ENCODE measurements at places on chromosomes 5 and 9. TPM values are rescaled to one million over a fixed set of nuclear protein-coding genes. Genes with fewer than 3 reads are reported as not detected.

GRCh38 chr5:179333796-179334761, 11.2 kb downstream of the ADAMTS2 start:
- no peak overlapping the region for H3K4me3 ChIP-seq
- no peak overlapping the region for H3K27ac ChIP-seq
- peaks cover 9% of the 10 kb centered on the region for H3K27me3 ChIP-seq
- H3K4me1 ChIP-seq, result no peaks in the 10 kb centered on the region
- H3K36me3 ChIP-seq, result no peaks in the 10 kb centered on the region

DNA sequence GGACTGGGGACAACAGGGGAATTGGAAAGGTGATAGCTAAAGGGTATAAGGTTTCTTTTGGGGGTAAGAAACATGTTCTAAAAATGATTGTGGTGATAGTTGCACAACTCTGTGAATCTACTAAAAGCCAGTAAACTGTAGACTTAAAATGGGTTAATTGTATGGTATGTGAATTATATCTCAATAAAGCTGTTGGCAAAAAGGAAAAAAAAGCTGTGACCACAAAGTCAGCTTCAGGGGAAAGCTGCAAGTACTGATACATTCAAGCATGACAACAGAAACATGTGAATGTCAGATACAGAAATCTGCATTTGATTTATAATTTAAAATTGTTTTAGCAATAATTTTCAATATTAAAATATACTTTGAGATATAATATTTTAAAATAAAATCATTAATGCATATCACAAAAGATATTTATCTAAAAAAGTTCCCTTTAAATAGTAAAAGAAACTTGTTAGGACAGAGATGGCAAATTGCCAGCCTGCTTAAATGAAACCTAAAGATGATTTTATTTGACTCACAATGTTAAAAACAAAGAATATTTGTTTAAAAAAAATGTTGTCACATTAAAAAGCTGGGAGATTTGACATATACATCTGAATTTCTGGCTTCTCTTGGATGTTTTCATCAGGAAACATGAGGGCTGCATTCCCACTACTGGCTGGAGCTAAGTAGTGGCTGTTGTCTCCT, 66.0 kb downstream of the TBCA start:
- peaks cover 4% of the 10 kb centered on the region for H3K4me1 ChIP-seq
- no peak overlapping the region for H3K27ac ChIP-seq
- H3K36me3 ChIP-seq, result peaks cover 21% of the 10 kb centered on the region
- no peak overlapping the region for H3K4me3 ChIP-seq
- H3K27me3 ChIP-seq, result no peaks in the 10 kb centered on the region

DNA sequence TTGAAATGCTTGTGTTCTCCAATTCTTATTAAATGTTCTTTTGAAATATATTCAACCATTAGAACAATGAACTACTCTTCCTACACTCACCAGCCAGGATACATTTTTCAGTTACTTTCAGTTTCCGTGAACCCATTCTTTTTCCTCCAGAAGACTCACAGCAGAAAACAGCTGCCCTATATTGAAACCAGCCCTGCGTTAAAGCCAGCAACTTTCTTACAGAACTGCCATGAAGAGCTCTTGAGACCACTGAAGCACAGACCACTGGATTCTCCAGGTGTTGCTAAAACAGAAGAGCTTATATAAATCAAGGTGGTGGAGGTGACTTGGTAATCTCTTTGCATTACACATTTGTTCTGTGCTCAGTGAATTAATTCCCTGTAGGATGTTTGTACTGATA, 365.9 kb upstream of the C9orf72 start:
- H3K27ac ChIP-seq, result no peak overlapping the region
- H3K36me3 ChIP-seq, result no peaks in the 10 kb centered on the region
- no peak for DNase-seq
- no peaks in the 10 kb centered on the region for H3K27me3 ChIP-seq

GRCh38 chr5:170448221-170448620, 55.6 kb upstream of the KCNIP1 start:
- no peak overlapping the region for H3K27ac ChIP-seq
- peaks cover 7% of the 10 kb centered on the region for H3K27me3 ChIP-seq
- H3K4me1 ChIP-seq, result peaks cover 2% of the 10 kb centered on the region
- no peaks in the 10 kb centered on the region for H3K36me3 ChIP-seq

The SLC1A1 gene
- total RNA-seq, result 0.18 TPM

The WHRN gene
- 1.9 TPM for total RNA-seq
